ENCODE measurements at places on chromosomes 5 and 9. TPM values are rescaled to one million over a fixed set of nuclear protein-coding genes. Genes with fewer than 3 reads are reported as not detected.

IFNA2 gene
- total RNA-seq = not detected

ANKRD31 gene
- total RNA-seq = 0.10 TPM

RNF183 gene
- total RNA-seq = not detected

SUB1 gene
- total RNA-seq = 352 TPM

KIF12 gene
- 3.1 TPM for total RNA-seq

EGFL7 gene
- total RNA-seq = 14.7 TPM

PAPPA gene
- total RNA-seq = 0.25 TPM

EGFLAM gene
- total RNA-seq = 0.63 TPM

CD180 gene
- not detected for total RNA-seq

GZMA gene
- not detected for total RNA-seq

RABL6 gene
- 98.4 TPM for total RNA-seq

- DNase-seq = no peak
These were observed 116.3 kb downstream of the SLC28A3 start for GRCh38 chr9:84224246-84224645.

- no peak for DNase-seq
These were observed 4.8 kb upstream of the SNAPC4 start for GRCh38 chr9:136404801-136405136.

DNA sequence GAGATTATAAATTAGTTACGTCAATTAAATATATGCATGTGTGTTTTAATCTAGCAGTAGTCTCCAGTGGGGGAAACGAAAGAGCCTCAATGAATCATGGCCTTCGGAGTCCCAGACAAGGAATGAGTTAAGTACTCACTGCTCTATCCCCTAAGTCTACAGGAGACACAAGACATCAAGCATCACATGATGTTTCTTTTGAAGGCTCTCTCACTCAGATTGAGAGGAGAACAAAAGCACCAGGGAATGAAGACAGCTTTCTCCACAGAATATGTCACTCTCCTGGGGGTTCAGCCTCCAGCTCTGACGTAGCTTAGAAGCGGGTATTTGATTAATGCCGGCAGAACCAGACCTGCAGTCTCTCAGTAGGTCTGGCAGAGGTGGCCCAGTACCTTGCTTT is 381.4 kb downstream of the ACTL7B start:
- no peak for DNase-seq

- DNase-seq = no peak
These were observed 41.5 kb downstream of the PCDHAC2 start for GRCh38 chr5:141007791-141008190.

DNA sequence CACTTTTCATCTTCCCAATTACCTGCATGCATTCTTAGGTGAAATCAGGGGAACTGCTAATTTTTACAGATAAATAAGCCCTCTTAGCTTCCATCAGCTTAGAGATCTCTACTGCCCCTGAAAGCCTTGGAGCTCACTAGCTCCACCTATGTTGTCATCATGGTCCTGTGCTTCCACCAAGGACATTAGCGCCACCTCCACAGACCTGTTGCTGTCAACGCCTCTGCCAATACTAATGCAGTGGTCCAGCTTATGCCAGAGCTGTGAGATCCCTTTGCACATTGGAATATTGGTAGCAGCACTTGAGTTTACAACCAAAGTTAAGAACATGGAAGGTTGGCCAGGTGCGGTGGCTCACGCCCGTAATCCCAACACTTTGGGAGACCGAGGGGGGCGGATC is 7.7 kb upstream of the SHISAL2B start:
- DNase-seq = no peak

DNA sequence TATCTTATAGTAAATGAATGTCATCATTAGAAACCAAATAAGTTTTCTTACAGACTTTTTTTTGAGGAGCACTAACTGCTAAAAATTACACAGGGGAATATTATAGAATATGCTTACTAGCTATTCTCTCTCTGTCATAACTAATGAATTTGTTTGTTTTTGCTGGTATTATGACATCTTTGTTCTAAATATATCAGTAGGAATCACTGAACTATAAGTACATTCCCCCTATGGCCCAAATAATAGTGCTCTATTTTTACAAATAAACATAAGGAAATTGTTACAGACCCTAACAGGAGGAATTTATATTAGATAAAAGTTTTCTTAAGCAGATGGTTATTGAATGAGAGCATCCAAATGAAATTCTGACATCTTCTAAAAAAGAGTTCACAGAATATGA is 83.0 kb upstream of the RIOK2 start:
- no peak for DNase-seq

- no peak for DNase-seq
These were observed 37.3 kb upstream of the CLK4 start for GRCh38 chr5:178664141-178664540.

- DNase-seq = peak; percentile 19
These were observed 138.1 kb downstream of the ATPSCKMT start for GRCh38 chr5:10111571-10111970.

GRCh38 chr5:16551628-16552027 is 65.2 kb downstream of the RETREG1 start:
- no peak for DNase-seq

GRCh38 chr5:16881251-16881650 is 54.8 kb downstream of the MYO10 start:
- no peak for DNase-seq

GRCh38 chr5:175895686-175896102 is 24.3 kb downstream of the CPLX2 start:
- peak; percentile 77 for DNase-seq

DNA sequence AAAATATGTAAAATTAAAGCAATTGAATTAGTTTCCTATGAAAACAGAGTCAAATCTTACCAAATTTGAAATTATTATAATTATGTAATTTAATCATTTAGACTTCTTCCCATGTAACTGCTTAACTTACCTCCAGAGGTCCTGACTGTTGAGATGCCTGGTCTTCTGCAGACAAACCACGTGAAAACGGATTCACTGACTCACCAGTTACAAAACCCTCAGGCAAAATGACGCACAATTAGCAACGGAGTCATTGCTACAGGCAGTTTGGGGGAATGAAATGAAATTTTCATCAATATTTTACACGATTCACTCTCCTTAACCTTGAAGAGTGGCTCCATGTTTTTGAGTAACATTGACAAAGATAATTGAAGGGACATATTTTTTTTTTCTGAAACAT is 460.8 kb downstream of the MTRR start:
- peak; percentile 14 for DNase-seq

- DNase-seq = no peak
These were observed 12.5 kb upstream of the LHX2 start for GRCh38 chr9:123998970-123999621.

- peak; percentile 78 for DNase-seq
These were observed 57.7 kb downstream of the DCP2 start for GRCh38 chr5:113034182-113034773.

DNA sequence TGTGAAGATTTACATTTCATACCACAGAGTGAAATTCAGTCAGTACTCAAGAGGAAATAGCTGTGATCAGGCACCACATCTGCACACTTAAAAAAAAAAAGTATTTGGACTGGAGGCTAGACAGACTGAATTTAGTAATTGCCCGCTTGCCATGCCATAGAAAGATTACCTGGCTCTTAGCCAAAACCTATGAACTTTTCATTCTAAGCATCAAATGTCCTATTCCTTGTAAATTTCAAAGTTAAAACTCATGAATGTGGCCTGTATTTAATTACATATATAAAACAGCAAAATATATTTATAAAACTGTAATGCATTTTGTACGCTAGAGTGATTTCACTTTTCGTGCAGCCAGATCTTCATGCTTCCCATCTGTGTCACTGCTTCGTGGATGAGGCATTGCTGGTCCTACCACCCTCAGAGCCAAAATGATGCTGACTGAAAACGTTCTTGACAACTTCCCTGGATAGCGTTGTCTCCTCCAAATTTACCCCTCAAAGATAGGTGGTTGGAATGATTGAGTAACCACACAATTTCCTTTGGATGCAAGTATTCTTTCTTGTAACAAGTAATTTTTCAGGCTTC is 447.9 kb upstream of the SGCD start:
- DNase-seq = no peak

GRCh38 chr5:167969998-167970397 is 321.4 kb upstream of the WWC1 start:
- DNase-seq = no peak

DNA sequence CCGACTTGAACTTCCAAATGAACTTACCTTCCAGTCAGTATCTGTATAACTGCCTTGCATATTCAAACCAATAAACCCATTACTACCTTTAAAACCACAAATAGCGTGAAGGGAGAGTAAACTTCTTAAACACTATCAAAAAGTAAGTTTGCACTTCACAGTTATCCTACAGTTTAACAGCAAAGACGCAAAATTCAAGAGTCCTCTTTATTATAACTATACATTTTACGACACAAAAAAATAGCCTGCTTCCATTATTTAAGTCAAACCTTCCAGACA is 1.8 kb downstream of the PTBP3 start:
- no peak for DNase-seq

- no peak for DNase-seq
These were observed 56.9 kb downstream of the HOMER1 start for GRCh38 chr5:79456890-79457583.

DNA sequence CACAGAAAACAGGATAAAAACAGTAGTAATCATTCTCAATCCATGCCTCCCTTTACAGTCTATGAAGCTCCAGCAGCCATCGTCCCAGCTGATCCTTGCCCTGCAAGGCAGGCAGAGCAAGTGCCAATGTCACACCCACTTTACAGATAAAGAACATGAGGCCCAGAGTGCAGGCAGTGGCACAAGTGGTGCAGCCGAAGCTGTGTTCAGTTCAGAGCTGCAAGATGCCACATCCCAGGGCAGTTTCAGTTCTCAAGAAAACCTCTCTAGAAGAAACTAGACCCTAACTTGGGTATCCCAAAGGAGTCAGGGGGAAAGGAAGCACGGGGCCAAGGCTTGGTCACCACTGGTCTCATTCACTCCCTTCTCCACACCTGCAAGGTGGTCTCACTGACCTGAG is 34.6 kb upstream of the CPLX2 start:
- DNase-seq = no peak

GRCh38 chr5:36164461-36164860 is 12.6 kb downstream of the SKP2 start:
- DNase-seq = no peak

- no peak for DNase-seq
These were observed 402.7 kb upstream of the ZNF608 start for GRCh38 chr5:125149110-125149509.

DNA sequence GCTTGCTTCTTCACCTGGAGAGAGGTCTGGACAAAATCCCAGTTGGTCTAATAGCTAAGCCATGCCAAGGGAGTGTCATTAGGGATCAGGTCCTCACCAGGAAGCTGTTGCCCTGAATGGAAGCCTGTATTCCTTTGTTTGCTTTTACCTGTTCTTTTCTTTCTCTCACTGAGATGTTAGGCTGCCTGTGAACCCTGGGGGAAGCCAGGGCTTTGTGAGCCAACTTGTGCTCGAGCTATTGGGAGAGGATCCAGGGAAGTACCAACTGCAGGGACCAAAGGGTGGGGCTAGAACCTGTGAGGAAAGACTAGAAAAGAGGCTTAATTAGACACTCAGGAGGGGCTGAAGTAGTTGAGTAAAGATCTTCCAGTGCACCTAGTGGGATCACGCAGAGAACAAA is 451.2 kb upstream of the TLE4 start:
- no peak for DNase-seq

DNA sequence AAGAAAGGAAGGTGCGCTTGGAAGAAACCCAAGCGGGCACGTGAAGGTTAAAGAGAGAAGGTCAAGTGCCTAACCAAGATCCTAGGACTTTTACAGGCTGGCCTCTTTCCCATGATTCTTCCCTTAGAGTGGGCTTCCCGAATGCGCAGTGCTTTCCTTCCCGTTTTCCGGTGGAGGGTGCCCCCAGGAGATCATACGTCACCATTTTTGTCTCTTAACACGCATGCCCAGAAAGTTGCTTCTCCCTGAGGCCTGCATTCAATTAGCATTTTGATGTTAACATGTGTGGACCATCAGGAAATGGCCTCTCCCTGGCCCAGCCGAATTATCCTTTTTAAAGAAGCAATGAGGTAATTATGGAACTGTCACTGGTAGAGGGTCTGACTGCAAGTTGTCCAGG is 1.9 kb upstream of the RUSC2 start:
- no peak for DNase-seq

DNA sequence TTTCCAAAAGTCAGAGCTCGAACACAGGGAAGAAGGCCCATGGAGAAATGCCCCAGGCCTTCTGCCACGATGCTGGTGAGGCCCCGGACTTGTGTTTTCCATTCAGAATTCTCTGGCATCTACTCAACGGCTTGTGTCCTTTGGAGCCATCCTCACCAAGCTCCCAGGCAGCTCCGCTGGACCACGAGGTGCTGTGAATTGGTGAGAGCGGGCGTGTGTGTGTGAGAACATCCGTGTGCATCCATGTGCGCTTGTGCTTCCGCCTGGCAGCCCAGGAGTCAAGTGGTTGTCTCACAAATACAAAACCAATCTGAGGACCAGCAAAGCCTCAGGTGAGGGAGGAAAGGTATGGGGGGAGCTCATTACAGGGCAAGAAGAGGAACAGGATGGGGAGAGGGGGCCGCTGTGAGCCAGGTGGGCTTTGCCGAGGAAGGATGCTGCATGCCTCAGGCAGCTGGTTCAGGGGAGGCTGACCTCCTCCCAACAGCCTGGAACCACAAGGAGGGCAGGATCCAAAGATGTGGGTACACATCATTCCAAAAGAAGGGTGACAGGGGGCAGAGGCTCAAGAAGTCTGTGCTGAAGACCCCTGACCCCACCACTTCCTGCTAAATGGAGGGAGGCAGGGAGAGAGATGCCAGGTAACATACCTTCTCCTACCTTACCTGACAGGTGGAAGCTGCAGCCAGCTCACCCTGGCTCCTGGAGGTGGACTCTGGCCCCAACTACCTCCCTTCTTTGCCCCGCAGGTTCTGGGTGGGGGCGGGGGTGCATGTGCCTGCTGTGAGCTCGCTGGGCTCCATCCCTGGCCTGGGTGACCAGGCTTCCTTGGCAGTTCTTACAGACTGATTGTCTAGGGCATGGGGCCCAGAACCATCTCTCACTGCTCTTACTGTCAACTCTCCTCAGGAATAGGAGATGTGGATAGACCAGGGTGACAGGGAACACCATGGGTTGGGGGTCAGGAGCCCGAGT is 196.3 kb downstream of the PAX5 start:
- DNase-seq = no peak

DNA sequence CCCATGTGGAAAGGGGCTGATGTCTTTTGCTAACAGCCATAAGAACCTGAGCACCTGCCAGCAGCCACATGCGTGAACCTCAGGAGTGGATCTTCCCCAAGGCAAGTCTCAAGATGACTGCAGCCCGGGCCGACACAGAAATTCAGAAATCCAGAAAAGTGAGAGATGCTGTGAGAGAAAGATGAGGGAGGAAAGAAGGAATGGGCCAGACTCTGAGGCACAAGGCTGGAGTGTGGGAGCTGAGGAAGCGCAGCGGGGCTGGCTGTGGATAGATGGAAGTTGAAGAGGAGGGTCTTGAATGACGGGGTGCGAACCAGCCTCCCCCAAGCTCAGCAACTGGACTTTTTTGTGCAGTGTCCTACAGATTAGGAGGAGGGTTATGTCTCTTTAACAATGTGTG is 337.8 kb downstream of the GADD45G start:
- no peak for DNase-seq

Measured in foreskin keratinocyte (primary cell).